ENCODE measurements at places on chromosomes 4 and X. TPM values are rescaled to one million over a fixed set of nuclear protein-coding genes. Genes with fewer than 3 reads are reported as not detected.

- no peak for DNase-seq
These were observed 63.6 kb downstream of the PCDH7 start for GRCh38 chr4:30783751-30784150.

GRCh38 chr4:38230121-38230801 lies 270.1 kb downstream of the PTTG2 start:
- no peak for DNase-seq

- peak; percentile 6 for DNase-seq
These were observed 32.8 kb downstream of the FAM149A start for GRCh38 chr4:186137196-186137794.

- DNase-seq, result peak; percentile 53
These were observed 206.3 kb downstream of the CBR4 start for GRCh38 chr4:168803732-168804131.

- no peak for DNase-seq
These were observed 22.5 kb upstream of the PRDX4 start for GRCh38 chrX:23644744-23645143.

DNA sequence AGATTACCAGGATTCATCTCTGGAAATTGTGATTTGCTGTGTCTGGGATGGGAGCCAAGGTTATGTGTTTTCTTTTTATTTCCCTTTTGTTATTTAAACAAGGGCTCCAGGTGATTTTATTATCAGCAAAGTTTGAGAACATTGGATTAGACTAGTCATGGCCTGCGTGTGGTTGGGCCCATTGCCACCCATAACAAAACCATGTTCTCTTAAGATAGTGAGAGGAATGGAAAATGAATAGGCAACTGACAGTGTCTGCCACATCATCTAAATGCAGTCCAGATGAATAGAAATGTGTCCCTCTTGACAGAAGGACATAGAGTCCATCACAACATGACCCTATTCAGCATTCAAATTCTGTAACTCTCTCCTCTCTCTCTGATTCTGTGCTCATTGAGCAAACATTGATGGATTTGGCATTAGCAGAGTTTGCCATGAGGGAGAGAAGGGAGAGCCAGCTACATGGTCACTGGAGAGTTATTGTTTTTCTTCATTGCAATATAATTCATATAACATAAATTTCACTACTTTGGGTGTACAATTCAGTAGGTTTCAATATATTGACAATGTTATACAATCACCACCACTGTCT lies 11.7 kb downstream of the XK start:
- no peak for DNase-seq

GRCh38 chr4:85459736-85460135 lies 15.2 kb upstream of the ARHGAP24 start:
- DNase-seq, result no peak

DNA sequence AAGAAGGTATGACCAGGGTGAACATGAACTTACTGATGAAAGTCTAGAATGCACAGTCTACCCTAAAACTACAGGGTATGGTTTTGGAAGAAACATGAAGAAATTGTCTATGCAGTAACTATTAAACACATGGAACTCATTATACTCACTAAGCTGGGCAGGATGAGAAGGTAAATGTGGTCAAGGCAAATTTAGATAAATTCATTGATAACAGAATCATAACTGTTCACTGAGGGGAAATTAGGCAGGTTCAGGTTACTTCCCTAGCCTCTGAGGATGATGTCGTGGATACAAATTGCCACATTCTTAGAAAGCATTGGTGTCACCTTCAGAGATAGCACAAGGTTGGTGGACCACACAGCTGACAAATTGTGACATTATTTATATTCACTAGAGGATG lies 40.4 kb upstream of the MID1IP1 start:
- DNase-seq, result no peak

- no peak for DNase-seq
These were observed 2.2 kb downstream of the SORCS2 start for GRCh38 chr4:7194251-7195140.

GRCh38 chr4:78310007-78310739 lies 241.4 kb upstream of the ANXA3 start:
- no peak for DNase-seq

DNA sequence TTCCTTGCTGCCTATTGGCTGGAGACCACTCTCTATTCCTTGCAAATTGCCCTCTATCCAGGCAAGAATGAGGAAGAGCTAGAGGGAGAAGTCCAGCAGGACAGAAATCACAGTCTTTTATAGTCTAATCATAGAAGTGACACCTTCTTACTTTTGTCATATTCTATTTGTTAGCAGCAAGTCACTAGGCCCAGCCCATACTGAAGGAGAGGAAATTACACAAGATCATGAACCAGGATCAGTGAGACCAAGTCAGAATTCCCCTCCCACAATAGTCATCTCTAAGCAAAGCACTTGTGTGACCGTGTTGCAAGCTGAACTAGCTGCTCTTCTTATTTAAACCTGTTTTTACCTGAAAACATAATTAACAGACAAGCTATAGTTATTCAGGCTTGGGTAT lies 317.7 kb downstream of the INPP4B start:
- no peak for DNase-seq

DNA sequence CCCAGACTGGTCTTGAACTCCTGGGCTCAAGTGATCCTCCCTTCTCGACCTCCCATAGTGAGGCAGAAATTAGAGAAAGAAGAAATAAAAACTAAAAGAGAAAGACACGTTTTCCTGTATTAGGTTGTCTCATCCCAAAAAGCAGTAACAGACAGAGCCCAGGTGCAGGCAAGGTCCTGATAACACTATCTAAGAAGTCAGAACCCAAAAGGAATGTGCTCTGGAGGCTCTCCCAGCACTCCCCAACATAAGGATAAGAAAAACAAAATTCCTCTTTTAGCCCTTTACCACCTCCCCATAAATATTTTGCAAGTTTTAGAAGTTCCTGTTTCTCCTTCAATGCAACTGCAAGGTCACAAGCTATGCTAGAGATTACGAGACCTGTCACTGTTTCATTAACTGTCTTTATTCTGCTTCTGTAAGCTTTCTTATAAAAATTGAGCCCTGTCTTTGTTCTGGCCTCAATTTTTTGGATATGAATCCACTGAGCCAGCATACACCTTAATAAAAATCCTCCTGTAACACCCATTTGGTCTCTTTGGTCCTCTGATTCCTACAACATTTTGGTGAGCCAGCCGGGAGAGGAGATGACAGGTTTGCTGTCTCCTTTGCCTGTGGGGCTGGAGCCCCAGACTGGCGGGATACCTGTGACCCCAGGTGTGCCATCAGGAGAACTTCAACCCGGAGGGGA lies 25.9 kb downstream of the LIAS start:
- DNase-seq, result no peak

DNA sequence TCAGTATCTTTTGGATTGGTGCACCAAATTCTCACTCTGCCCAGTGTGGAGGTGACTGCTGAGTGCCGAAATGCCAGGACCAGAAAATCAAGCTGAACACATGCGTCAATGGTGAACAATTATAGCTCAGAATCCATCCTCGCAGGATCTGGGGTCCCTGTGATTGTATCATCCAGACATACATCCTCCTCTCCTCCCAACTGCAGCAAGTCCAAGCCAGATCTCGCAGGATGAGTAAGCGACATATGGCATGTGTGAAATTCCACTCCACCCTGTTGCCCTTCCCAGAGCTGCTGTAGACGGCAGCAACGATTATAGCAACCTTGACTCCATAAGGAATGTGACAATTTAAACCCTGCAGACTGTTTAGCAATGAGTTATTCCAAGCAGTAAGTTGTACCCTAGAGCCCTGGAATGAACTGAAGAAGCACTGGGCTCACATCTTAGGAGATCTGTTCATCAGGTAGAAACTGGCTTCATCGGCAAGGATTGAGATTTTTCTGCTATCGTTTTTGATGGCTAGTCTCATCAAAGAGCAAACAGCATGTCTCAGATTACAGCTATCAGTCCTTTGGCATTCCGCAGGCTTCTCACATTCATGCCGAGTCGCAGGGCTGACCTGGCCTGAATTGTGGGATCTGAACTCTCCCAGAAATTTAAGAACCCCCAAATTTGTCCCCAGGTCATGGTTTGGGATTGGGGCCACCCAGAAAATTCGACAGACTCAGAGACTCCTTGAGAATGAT lies 35.5 kb upstream of the SORBS2 start:
- no peak for DNase-seq

DNA sequence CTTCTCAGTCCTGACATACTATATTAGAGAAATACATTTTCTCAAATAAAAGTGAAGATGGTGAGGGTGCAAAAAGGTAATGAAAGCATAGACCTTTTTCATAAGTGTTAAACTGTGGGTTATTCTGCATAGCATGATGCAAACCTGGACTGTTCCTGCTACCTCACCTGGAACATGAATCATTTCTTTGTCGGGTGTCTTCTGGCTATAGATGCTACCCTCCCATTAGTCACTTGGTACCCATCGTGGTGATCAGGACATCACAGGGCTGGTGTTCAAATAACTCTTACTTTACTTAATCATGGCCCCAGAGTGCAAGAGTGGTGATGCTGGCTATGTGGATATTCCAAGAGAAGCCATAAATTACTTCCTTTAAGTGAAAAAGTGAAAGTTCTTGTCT lies 264.7 kb upstream of the AGA start:
- no peak for DNase-seq

- no peak for DNase-seq
These were observed 75.2 kb downstream of the SPRY1 start for GRCh38 chr4:123471655-123472369.

DNA sequence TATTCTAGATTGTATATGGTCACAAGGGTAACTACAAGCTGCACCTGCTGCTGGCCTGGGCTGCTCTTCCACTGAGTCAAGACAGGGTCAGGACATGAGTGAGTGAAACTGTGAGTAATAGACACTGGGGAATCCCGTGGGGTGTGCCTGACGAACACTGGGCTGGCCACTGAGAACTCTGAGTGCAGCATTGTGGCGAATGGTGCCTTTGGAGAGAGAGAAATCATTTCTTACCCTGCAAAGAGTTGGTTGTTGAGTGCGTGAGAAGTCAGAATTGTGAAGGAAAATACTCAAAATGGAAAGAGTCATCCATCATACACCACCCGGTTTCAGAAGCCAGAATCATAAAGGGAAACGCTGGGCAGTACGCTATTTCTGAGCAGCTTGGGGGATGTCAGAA lies 43.1 kb upstream of the LSM6 start:
- DNase-seq, result peak; percentile 9

DNA sequence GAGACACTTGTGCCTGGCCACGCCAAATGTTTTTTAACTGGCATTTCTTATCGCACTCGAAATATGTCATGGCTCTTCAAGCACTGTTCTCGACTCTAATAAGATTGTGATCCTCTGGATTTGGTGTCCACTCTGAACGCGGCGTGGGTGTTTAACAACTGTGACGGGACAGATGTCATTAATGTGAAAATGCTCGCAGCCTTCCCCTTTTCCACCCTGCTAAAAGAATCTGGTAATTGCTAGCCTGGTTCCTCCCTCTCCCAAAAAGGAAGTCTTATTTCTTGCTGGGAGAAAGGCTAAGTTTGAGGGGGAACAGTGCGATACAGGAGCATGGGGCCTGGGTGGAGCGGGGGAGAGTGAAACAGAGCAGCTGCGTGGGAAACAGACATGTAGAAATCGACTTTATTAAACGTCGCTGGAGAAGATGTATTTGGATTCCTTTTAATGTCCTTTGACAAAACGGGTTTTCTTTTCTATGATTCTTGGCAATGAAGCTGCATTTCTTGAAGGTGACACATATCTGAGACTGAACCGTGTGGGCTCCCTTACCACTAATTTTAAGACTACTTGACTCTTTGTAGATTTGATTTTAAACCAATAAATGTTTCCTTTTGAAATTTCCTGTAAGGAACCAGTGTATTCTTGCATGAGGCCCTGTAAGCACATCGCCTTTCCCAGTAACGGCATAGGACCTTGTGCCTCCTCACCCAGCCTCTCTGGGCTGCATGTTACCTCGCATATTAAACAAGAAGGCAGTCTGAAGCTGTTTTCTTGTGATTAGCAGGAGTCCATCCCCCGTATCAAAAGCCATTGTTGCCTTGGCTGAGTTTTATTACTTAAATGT lies 17.8 kb downstream of the TBC1D1 start:
- DNase-seq, result peak; percentile 79

The EMCN gene
- 0.05 TPM for total RNA-seq

The TLL1 gene
- 6.8 TPM for total RNA-seq

The TMEM150C gene
- 1.8 TPM for total RNA-seq

The CTAG2 gene
- total RNA-seq, result 1.1 TPM

The ACSL1 gene
- total RNA-seq, result 7.5 TPM

The TREX2 gene
- 1.6 TPM for total RNA-seq

The VEGFC gene
- total RNA-seq, result 54.5 TPM

The SEPSECS gene
- 7.0 TPM for total RNA-seq

The CENPI gene
- total RNA-seq, result 69.2 TPM

The FMR1NB gene
- not detected for total RNA-seq

The DHRSX gene
- total RNA-seq, result 22.2 TPM
